ENCODE measurements at places on chromosomes 11 and 22.

- DNase-seq, result no peak
Measured at GRCh38 chr11:44873537-44873936, 77.1 kb downstream of the TP53I11 start.

DNA sequence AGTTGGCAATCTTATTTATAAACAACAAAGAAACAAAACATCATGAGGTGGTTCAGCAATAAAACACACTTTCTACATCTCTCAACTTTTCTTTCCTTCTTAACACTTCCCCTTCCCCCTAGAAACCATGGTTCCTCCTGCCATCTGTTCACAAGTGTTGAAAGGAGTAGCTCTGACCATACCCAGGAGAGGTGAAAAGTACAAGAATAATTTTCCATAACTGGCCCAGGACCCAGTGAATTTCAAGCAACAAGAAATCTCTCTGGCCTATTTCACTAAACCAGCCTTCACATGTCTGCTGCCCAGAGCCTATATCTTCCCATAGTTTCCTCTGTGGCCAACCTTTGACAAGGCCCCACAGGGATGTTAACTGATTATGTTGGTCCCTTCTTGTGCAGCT, 98.2 kb upstream of the CEP126 start:
- DNase-seq, result no peak

GRCh38 chr22:37843741-37844089, 419 bp downstream of the ANKRD54 start:
- DNase-seq, result no peak

- no peak for DNase-seq
Measured at GRCh38 chr11:107545101-107545514, 20.4 kb downstream of the ALKBH8 start.

GRCh38 chr11:329886-330253, 9.2 kb upstream of the IFITM3 start:
- DNase-seq, result no peak

GRCh38 chr22:19916006-19916405, 25.6 kb upstream of the COMT start:
- no peak for DNase-seq

DNA sequence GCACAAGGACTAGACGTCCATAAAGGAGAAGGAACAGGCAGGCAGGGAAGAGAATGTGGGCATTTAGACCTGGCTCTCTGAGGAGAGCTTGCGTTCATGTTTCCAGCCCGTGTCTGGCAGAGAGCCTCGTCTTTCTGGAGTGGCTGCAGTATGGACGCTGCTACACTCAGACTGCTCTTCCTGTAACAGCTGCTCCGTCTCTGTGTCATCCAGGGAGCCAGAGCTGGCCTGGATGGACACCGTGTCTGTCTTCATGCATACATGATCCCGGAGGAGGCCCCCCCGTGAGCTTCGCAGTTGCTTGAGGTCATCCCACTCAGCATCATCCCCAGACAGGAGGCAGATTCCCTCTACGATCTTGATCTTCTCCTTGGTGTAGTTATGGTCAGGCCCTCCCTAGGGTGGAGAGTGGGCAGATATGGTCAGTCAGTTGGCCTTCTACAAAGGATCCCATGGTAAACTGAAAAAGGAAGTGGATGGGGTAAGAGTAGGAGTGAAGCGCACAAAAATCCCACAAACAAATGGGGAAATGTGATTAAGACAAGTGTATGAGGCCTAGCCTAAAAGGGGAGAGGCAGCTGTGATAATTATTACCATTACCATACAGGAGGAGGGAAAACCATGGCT, 13.0 kb upstream of the CKAP5 start:
- no peak for DNase-seq

DNA sequence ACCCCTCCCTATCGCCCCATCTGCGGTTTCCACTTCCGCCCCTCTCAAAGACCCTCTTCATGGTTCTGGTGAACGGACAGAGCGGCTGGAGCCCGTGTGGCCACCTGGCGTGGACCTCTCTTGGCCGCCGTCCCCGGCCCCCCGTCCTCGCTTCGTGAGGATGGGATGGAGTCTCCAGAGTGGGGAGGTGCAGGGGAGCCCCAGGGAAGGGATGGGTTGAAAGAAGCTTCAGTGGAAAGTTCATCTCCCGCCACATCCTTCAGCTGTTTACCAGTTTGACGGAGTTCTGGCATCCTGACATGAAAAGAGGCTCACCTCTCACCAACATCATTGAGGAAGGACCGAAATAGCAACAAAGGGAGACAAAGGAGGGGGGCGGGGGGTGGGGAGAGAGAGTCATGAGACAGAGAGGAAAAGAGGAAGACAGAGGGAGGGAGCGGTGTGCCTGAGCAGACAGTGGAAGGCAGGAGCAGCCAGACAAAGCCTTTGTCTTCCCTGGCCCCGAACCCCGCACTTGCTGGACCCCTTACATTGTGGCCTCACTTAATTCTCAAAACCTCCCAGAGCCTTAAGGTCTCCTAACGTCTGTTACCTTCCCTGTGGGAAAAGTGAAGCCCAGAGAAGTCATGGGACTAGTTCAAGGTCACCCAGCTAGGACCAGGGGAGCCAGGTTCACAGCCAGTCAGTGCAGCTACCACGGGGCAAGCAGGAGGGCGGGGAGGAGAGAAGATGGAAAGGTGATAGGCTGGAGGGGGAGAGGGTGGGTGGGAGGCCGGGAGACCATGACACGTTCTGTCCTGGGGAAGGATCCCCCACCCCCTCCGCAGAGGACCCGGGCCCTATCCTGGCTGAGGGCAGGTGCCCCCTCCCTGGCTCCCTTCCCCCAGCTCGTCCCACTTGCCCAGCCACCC, 54.9 kb downstream of the CD6 start:
- DNase-seq, result peak; percentile 19

GRCh38 chr11:111975076-111975806, 38.1 kb downstream of the DIXDC1 start:
- no peak for DNase-seq

DNA sequence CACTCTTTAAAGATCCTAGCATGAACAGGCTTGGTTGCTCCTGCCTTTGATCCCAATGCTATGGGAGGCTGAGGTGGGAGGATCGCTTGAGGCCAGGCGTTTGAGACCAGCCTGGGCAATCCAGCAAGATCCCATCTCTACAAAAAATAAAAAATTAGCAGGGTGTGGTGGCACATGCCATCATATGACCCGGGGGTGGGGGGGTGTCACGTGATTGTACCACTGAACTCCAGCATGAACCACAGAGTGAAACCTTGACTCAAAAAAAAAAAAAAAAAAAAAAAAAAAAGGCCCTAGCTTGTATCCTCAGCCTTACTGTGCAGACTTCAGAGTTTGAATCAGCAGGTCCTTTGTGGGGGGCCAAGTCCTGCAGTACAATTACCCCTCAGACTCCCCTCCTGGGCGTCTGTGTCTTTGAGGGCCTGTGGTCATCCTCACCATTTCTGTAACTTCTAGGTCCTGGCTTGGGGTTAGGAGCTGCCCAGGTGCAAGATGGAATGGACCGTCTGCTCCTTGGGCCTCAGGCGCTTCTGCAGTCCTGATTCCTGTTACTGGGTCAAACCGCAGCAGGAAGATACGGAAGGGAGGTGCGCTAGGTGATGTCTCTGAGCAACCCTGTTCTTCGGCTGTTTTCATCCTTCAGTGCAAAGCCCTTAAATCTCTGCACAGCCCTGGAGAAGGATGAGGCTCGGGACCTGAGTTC, 208.1 kb downstream of the CTTN start:
- DNase-seq, result no peak

GRCh38 chr11:66957971-66958231, 282 bp downstream of the PC start:
- no peak for DNase-seq

- no peak for DNase-seq
Measured at GRCh38 chr22:19914201-19914943, 27.2 kb upstream of the COMT start.

- DNase-seq, result peak; percentile 16
Measured at GRCh38 chr11:94171693-94172440, 43.2 kb downstream of the PANX1 start.

DNA sequence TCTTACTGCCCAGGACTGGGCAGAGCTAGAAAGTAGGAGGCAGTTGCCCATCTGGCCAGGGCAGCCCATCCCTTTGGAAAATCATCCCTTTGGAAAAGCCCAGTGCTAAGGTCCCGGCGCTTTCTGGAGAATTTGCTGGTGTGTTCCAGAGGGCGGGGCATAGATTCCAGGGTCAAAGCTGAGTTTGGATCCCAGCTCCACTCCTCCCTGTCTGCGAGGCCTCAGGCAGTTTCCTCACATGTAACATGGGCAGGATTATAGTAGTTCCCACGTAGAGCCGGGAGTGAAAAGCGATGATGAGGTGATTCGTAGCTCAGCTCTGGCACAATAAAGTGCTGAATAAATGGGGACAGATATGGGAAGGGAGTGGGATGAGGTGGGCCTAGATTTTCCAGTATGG, 31.4 kb upstream of the LRRC10B start:
- DNase-seq, result no peak

GRCh38 chr11:269146-269890, 8.9 kb upstream of the NLRP6 start:
- DNase-seq, result peak; percentile 25

GRCh38 chr11:46339816-46340215, 7.4 kb upstream of the DGKZ start:
- no peak for DNase-seq

DNA sequence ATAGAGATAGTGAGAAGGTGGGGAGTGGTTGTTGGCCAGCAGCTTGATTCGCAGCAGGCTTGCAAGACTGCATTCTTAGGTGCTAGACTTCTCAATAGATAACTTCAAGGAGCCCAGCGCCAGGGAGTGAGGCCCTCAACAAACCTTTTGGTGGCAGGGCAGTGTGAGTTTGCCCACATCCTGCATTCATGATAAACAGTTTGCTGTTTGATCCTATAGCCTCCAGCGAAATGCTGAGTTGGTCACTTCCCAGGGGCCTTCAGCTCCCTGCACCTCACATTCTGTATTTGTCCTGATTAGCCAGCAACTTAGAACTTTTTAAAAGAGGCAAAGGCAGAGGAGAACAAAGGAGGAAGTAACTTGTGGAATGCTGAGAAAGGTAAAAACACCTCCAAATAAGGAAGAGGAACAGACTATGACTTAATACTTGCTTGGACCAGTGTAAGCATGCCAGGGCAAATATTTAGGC, 25.1 kb downstream of the OR10A6 start:
- DNase-seq, result no peak

DNA sequence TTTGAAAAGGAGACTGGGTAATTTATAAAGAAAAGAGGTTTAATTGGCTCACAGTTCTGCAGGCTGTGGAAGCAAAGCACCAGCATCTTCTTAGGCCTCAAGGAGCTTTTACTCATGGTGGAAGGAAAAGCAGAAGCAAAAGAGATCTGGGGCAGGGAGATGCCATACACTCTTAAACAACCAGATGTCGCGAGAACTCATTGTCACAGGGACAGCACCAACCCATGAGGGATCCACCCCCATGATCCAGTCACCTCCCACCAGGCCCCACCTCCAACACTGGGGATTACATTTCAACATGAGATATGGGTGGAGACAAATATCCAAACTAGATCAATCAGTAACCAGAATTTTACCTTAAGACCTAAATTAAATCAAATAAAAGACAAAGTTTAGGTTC, 87.2 kb downstream of the C11orf91 start:
- DNase-seq, result no peak

Data from putamen (tissue), 1 donor.